Omental fat pad (tissue), 4 donors: ENCODE measurements at places on chromosomes 5 and 9.

- no peak for DNase-seq
Observed at GRCh38 chr5:72427488-72428437, 79.4 kb downstream of the ZNF366 start.

GRCh38 chr5:158074992-158075769 lies 216.2 kb upstream of the CLINT1 start:
- no peak for DNase-seq

DNA sequence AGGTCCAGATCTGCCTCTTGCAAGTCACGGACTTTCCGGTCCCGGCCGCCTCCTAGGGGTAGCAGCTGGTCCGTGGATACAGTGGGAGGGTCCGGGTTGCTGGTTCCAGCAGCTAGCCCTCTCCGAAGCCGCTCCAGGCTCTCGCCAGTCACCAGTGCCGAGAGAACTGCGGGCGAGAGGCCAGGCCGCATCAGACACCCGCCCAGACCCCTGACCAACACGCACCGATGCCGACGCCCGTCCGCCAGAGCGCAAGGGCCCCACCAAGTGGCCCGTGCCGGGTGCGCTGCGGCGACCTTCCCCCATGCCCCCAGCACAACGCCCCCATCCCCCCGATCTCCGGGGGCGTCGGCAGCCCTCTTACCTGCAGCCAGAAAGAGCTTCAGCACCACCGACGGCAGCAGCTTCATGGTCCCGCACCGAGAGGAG lies 470 bp downstream of the HBEGF start:
- DNase-seq = no peak

DNA sequence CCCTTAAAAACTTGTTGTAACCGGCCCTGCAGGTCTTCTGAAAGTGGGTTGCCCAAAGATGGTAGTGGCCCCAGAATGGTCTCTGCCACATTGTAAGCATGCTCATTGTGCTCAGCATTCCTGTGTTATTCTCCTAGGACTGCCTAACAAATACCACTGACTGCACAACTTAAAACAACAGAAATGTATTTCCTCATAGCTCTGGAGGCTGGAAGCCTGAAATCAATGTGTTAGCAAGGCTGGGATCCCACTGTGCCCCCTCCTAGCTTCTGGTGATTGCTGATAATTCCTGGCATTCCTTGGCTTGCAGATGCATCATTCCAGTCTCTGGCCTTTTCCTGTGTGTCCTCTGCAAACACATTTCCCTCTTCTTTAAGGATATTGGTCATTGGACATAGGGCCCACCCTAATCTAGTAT lies 3.4 kb upstream of the GCNT4 start:
- no peak for DNase-seq

DNA sequence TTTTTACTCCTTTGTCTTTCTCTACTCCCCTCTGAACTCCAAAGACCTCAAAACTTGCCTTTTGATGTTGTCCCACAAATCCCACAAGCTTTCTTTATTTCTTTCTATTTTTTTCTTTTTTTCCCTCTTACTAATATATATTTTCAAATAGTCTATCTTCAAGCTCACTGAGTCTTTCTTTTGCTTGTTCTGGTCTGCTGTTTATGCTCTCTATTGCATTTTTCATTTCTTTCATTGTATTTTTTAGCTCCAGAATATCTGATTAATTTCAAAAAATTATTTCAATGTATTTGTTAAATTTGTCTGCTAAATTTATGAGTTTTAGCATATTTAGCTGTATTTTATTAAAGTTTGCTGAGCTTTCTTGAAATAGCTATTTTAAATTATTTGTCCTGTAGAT lies 223.3 kb upstream of the IRX1 start:
- DNase-seq = no peak

DNA sequence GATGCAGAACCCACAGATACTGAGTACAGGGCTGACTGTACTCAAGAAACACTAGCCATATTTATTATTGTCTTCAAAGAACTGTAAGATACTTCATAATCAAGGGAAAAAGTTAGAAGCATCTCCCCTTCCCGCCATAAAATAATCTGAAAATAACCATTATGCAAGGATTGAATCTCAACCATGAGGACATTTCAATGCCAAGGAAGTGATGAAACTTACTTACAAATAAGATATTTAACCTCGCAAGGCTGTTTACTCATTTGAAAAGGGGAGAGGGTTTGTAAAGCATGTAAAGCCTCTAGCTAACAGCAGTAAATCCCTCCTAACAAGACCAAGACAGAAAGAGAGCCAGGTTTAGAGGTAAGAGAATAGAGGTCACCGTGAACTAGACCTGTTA lies 6.3 kb downstream of the MYO10 start:
- no peak for DNase-seq

DNA sequence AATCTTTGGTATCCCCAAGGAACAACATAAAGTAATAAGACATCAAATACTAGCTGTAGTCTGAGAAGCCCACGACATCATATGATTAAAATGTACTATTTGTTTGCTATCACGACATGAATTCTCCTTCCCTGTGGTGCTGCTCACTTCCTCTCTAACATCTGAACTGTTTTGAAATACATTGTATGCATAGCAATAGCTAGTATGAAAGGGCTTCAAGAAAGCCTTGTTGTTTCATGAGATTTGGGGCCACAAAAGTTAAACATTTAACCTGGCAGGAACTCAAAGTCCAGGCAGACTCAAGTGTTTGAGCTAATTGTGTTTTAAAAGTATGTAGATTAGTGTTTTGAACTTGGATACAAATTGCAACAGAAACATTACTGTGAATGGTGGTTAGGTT lies 237.4 kb upstream of the PTGER4 start:
- DNase-seq = no peak

- DNase-seq = no peak
Observed at GRCh38 chr5:153437251-153437650, 53.2 kb upstream of the GRIA1 start.

GRCh38 chr9:120932086-120932823 lies 5.7 kb upstream of the TRAF1 start:
- no peak for DNase-seq

- DNase-seq = no peak
Observed at GRCh38 chr9:78567693-78568092, 270.8 kb downstream of the PSAT1 start.

DNA sequence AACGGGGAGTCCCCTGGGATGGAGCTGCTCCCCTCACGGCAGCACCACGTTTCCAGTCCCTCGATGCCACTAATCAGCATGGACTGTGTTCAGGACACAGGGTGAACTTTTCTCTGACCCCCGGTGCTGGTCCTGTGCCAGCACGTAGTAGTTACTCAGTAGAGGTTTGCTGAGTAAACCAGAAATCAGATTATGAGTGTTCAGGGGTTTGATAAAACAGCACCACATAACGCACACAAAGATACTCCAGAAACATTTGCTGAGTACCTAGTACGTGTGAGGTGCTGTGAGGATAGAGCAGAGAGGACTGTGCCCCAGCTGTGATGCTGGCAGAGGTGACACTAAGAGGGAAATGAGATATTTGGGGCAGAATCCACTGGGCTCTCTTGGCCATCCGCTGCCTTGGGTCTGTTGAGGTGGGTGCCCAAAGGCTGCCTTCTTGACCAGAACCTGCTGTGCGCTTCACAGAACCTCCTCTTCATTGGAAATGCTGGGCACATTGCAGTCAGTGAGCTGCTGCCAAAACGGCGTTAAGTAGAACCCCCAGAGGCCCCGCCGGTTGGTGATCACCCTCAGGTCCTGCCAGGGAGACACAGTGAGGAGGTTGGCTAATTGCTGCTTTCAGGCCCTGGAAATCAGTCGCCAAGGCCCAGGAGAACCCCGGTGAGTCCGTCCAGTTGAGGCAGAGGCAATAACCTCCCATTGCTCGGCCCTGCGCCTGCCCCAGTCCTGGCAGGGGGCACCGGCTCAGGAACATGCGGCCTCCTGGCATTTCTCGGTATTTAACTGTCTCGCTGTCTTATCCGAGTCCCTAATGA lies 49.4 kb downstream of the NEURL1B start:
- no peak for DNase-seq

DNA sequence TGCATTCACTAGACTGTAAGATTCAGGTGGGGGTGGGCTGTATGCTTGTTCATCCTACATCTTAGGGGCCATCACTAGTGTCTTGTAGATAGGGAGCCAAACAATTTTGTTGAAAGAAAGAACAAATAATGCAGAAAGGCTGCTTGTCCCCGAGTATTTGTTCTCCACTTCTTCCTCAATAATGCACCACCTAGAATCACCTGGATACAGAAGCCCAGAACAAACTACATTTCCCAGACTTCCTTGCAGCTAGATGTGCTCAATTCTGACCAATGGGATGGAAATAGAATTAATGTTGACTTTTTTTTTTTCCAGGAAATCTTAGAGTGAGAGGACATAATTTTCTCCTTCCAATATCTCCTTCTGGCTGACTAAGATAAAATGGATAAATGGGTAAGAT lies 38.9 kb upstream of the TNFSF8 start:
- no peak for DNase-seq

DNA sequence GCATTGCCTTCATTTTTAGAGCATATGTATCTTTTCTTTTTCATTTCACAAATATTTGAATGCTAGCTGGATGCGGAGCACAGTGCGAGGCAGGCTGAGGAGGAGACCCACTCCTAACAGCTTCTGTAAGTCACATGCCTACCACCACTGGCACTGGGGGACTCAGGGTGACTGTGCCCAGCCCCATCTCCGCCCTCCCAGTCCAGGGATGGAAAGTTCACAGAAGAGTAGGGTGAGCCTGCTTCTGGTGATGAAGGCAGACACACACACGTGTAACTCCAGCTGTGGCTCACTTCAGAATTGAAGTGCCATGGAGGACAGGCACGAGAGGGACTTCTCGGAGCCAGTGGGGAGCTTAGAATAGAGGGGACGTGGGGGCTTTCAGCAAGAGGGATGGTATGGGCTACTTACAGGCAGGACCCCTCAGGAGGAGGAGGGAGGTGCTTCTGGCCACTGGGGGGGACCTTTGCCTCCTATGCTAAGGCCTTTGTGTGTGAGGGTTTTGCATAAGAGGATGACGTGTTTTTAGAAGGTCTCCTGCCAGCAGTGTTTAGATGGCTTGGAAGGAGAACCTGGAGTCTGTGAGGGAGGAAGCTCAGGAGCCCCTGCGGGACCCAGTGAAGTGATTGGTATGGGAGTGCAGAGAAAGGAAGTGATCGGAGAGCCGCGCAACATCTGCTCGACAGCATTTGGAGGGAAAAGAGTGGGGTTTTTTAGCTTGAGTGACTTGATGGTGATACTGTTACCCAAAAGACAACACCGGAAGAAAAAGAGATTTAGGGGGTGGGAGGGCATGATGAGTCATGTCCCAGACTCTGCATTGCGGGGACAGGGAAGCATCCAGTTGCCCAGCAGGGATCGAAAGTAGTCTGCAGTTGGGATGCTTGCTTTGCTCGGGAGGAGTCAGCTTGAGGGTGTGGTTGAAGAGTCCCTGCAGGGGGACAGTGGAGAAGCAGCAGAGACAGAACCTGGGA lies 163.5 kb upstream of the OTULINL start:
- no peak for DNase-seq

GRCh38 chr5:109304309-109304708 lies 105.5 kb downstream of the PJA2 start:
- DNase-seq = no peak

- DNase-seq = no peak
Observed at GRCh38 chr5:139155333-139155732, 42.8 kb downstream of the SIL1 start.

- DNase-seq = no peak
Observed at GRCh38 chr5:58275516-58275915, 184.4 kb downstream of the PLK2 start.

DNA sequence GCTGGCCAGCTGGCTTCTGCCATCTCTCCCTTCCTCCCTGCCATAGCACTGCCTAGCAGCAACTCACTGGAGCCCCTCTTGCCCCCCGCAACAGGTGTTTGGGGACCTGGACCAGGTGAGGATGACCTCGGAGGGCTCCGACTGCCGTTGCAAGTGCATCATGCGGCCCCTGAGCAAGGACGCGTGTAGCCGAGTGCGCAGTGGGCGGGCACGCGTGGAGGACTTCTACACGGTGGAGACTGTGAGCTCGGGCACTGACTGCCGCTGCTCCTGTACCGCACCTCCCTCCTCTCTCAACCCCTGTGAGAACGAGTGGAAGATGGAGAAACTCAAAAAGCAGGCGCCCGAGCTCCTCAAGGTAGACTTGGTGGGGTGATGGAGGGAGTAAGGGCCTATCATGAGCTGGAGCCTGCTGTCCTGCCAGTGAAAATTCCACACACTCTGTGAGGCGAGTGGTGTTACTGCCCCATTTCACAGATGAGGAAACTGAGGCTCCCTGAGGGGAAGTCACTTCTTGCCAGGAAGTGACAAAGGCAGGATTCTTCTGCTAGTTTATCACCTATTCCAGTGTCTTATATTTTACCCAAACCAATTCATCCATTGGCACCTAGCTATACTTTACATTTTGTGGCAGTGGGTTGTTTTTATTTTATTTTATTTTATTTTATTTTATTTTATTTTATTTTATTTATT lies 10.1 kb downstream of the OLFML2A start:
- no peak for DNase-seq

DNA sequence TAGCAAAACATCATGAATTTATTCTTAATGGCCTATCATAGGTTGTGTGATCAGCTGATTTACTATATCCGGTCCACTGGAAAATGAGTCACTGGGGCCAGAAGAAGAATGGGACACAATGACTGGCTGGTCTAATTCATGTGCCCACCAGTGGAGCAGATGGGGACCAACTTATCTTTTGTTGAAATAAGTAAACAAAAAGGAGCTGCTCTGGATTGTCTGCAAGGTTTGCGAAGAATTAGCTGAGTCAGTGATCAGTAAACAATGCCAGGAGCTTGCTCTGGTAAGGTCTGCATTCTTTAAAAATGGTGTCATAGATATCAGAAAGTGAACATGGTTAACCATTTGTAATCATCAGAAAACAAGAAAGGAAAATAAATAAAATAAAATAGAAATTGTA lies 128.0 kb downstream of the RASEF start:
- no peak for DNase-seq

DNA sequence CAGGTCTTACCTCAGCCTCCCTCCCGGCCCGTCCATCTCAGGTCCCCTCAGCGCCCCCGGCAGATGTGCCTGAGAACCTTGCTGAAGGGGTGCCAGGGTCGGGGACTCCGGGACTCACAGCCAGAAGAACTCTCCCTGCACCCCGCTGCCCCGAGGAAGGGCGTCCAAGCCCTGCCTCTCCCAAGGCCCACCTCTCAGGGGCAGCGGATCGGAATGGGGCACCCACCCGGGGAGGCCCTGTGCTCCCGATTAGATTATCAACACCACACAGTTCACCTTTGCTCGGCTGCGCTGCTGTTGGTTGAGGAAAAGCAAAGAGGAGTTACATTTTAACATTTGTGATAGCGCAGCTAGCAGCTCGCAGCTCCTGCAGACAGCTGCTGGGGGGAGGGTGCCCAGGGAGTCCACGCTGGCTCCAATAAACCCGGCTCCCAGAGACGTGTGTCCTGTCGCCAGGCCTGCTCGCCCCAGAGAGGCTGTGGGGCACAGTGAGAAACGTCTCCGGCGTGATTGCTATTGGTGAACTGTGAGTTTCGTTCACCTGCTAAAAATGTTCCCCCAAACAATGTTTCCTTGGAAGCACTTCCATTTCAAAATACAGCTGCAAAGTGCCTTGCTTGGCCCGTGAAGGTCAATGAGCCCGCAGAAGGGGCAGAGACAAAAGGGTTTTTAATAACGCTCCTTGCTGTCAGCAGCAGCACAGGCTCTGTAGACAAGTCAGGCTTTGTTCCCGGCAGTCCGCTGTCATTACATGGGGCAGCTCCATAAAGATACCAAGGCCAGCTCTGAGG lies 18.6 kb upstream of the SLC6A19 start:
- no peak for DNase-seq

GRCh38 chr9:102594241-102594640 lies 400.9 kb upstream of the CYLC2 start:
- no peak for DNase-seq
